AG09309 (cell line): ENCODE measurements at places on chromosomes 16 and 17.

GRCh38 chr16:16101585-16101984 lies 121.7 kb downstream of the ABCC6 start:
- DNase-seq: no peak

DNA sequence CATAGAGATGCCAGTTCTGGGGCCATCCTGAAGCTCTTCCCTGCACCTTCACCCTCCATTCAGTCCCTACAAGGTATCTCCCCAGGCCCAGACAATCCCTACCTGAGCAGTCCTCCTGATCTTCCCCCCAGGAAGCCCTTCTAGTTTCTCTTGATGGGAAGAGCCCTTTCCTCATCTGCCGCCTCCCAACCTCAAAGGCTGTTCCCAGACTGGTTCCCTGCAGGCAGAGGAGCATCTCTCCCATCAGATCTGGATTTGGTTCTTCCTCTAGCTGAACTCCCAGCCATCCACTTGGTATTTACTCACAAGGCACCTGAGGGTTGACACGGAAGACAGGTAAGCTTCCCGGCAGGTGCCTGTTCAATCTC lies 24.6 kb upstream of the PHB1 start:
- DNase-seq: no peak

GRCh38 chr16:64459402-64459801 lies 662.5 kb downstream of the CDH11 start:
- no peak for DNase-seq

DNA sequence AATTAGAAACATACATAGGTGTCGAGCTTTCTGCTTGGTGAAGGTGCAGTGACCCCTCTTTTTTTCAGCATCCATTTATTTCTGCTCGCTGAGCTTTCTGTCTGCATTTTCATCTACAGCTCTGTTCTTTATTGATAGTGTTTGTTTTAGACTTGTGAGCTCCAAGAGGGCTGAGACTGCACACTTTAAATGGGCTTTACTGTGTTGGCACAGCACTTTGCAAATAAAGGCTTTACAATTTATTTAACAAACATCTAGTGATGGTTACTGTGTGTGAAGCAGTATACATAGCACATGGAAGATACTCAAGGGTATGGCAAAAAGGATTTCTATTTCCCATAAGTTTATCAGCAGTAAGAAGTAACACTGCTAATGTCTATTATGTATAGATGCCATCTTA lies 563.7 kb upstream of the HSBP1 start:
- DNase-seq: no peak

GRCh38 chr17:2383628-2384167 lies 17.2 kb downstream of the MNT start:
- no peak for DNase-seq

GRCh38 chr17:10683853-10684252 lies 13.5 kb downstream of the SCO1 start:
- DNase-seq: peak; percentile 28

GRCh38 chr16:77788181-77789084 lies at the start of gene VAT1L:
Gene VAT1L, plus strand, starts transcription at chr16:77788564. Its CDS starts 119 bp downstream, at chr16:77788683.
- no peak for DNase-seq

- no peak for DNase-seq
Measured at GRCh38 chr17:29070781-29071180, 27.8 kb downstream of the PIPOX start.

DNA sequence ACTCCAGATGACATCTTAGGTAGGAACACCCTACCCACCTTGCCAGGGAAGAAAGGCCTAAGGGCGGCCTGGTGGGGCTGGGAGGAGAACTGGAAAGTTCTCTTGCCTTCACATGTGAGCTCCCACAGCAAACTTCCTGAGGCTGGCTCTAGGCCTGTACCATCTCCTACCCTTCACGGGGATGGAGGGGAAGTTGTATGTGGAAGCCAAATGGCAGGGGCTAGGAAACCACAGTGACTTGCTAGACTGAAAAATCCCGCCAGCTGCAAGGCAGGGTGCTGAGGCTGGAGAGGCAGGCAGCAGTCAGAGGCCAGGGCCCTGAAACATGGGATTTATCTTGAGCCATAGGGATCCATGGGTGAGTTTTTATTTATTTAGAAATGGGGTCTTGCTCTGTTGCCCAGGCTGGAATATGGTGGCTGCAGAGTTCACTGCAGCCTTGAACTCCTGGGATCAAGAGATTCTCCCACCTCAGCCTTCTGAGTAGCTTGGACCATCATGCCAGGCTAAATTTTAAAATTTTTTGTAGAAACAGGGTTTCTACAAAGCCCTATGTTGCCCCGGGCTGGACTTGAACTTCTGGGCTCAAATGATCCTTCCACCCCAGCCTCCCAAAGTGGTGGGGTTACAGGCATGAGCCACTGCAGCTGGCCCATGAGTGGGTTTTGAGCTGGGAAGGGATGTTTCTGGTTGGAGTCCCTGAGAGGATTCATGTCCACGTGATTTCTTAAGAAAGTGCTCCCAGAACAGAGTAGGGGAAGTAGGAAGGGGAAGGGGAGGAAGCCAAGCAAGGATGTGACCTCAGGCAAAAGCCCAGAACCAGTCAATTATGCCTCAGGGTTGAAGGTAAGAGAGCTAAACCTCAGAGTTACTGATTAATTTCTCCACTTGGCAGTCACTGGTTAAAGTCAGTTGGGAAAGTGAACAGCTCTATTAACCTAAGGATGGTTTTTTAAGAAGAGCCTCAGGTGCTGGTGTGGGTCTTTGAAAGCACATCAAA lies 4.0 kb upstream of the KAT8 start:
- DNase-seq: no peak

DNA sequence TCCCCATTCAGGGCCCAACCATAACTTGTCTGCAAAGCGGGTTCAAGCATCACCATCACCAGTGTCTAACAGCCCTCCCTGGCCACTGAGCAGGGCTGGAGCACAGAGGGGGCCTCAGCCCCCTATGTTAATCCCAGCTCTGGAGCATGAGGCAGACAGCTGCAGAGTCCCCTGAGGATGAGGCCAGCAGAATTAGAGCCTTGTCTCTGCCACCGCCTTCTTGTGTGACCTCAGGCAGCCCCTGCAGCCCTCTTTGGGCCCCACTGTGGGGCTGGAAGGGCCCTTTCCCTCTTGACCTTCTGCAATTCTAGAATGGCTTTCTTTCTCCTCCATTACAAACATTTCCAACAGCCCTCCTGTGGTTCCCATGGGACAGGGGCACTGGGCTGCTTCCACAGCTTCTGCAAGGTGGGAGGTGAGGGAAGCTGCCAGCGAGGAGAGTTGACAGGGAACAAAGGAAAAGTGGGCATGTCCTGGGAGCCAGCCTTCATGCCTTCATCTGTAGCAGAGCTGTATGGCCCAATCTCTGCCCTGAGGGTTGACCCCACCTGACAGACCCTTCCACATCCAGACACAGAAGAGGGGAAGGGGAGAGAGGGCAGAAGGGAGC lies 65.7 kb downstream of the TMEM132E start:
- no peak for DNase-seq

GRCh38 chr16:64295466-64295865 lies 826.4 kb downstream of the CDH11 start:
- DNase-seq: no peak

DNA sequence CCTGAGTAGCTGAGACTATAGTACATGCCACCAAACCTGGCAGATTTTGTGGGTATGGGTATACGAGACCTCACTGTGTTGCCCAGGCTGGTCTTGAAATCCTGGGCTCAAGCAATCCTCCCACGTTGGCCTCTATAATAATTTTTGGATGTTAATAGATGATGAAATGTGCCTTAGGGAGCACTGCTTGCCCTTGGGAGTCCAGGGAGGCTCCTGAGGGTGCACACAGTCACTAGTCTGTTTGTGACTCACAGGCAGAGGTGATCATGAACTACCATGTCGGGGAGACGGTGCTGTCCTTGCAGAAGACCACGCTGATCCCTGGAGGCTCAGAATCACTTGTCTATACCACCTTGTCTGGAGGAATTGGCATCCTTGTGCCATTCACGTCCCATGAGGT lies 46.1 kb downstream of the SF3B3 start:
- DNase-seq: no peak

GRCh38 chr17:9195411-9195810 lies 174.1 kb downstream of the NTN1 start:
- DNase-seq: no peak

DNA sequence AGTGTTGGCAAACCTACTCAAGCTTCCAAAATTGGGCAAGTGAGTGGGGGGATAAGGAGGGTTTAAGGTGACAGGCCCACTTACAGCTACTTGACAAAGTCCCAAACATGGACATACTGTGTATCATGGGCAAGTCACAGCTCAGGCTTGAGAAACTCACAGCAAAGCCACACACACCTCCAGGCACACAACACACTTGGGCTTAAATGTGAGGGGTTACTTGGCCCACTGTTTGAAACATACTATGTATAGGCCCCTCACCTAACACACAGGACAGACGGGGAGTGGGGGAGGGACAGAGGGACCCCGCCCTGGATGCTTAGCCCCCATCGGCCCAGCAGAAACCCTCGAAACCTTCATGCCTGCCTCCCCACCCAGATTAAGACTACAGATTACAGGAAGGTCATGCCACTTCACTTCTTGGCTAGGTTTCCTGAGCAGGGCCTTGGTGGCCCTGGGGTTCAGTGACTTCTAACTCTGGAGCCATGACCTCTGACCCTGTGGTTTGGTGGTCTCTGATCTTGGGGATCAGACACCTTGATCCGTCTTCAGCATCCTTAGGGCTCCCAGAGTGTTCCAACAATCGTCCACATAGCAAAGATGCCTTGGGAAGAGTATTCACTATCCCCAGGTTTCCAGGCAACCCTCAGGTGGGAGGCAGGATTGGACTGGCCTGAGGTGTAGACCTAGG lies 2.3 kb upstream of the SAMD14 start:
- no peak for DNase-seq

GRCh38 chr16:84226026-84226425 lies 13.8 kb downstream of the KCNG4 start:
- DNase-seq: no peak

DNA sequence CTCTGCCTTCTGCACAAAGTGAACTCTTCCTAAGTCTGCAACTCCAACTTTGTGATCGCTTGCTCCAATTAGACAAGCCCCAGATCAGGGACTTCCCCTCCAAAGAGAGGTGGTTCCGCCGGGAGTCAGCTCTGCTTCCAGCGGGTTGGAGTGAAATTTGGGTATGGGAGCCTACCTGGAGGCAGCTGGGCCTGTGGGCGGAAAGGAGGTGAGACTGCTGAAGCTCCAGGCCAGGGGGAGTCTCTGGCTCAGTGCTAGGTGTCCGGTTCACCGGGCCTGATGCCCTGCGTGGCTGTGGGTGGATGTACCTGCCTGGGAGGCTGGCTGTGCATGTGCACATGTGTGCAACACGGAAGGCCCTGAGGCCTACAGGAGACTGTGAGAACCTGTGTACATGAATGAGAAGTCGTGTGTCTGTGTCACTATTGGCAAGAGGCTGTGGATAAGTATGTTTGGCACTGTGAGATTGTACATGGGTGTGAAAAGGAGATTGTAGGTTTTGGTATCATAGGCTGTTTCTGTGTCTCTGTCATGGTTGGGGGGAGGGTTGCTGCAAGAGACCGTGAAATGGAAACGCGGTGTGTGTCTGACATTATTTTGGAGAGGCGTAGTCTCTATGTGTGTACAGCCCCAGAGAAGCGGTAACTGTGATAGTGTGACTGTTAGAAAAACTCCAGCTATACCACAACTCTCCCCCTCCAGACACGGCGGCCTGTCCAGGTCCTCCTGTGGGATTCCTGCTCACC lies 4.2 kb downstream of the LHX1 start:
- DNase-seq: no peak

- no peak for DNase-seq
Measured at GRCh38 chr17:75838410-75838809, 5.8 kb downstream of the UNC13D start.

- no peak for DNase-seq
Measured at GRCh38 chr16:15993128-15993527, 43.7 kb downstream of the ABCC1 start.

GRCh38 chr17:73643001-73643851 lies 1.0 kb downstream of the SDK2 start:
- DNase-seq: no peak

DNA sequence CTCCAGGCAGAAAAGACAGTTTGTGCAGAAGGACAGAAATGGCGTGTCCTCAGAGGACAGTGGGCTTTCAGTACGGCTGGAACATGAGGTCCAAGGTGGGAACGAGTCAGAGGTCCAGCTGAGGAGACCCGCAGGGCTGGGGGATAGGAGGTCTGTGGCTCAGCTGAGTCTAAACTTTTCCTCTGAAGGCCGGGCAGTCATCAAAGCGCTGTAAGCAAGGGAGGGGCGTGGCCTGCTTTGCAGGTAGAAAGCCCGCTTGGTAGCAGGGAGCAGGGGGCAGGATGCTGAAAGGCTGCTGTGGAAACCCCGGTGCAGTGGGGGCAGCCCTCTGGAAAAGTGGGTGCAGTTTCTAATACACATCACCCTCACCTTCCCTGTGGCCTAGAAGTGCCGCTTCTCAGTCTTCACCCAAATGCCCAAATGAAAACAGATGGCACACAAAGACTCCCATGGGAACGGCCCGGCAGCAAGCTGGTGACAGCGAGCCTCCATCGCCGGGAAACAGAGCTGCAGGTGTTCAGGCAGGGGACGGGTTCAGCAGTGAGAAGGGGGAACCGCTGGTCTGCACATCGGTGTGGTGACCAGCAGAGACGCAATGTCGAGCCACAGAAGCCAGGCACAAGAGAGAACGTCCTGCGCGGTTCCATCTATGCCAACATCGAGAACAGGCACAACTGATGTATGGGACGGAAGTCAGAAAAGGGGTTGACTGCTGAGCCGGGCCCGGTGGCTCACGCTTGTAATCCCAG lies 12.2 kb upstream of the OSGIN1 start:
- DNase-seq: no peak
